DMS 273 treated with DMSO at 0.1 percent for 48 hours (cell line): ENCODE measurements at places on chromosomes 3 and 15.
A peak's percentile ranks its signal among the peaks of the same experiment; 100 is the strongest.

GRCh38 chr15:84905016-84905916 is 20.8 kb downstream of the SLC28A1 start:
- no peak for DNase-seq

- no peak for DNase-seq
These were observed 52.9 kb downstream of the GASK1A start for GRCh38 chr3:43031889-43032545.

GRCh38 chr15:42082141-42082540 is 12.2 kb downstream of the PLA2G4D start:
- DNase-seq, result no peak

DNA sequence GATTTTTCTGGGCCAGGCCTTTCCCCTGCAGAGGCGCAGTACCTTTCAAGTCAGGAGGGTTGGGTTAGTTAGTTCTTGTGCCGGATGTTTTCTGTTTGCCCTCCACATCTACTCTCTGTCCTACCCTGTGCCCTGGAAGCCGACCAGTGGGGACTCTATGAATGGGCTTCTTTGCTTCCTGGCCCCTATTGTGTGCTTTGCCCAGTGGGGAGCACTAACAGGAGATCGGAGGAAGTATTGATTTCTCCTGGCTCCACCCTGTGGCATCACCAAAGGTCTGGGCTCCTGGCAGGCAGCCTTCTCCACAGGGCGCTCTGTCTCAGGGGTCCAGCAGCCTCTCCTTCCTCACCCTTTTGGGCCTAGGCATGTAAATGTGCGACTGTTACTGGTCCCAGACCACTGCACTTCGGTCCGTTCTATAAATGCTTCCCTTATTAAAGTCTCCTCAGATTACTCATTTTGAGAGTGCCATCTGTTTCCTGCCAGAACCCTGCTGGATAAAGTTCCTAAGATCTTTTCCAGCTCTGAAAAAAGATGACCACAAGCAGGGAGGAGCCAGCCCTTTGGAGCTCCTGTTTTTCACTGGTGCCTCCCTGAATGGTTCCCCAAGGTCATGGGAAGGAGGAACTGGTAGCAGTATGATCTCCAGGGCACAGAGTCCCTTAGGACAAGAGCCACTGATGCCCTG is 44.5 kb downstream of the CTDSPL start:
- DNase-seq, result peak; percentile 70

DNA sequence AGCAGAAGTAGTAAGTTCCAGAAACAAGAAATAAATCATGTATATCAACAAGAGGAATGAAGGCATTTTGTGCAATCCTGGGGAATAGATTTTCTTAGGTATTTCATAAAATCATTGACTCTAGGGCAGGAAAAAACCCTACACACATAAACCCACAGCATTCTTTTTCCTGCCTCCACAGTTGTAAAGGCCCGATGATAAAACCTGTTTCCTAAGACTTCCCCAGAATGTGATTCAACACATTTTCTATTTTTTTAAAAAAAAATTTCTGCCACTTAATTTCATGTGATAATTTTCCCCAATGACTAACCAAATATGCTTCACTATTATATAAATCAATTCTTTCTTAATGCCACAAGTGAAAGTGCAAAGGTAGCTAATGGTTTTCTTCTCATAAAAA is 407.0 kb downstream of the FHIT start:
- DNase-seq, result no peak

GRCh38 chr15:64698823-64699222 is 76.6 kb downstream of the RBPMS2 start:
- DNase-seq, result no peak
